NCI-H2171 (cell line): ENCODE measurements at places on chromosomes 5 and 9.
A peak's percentile ranks its signal among the peaks of the same experiment; 100 is the strongest.

DNA sequence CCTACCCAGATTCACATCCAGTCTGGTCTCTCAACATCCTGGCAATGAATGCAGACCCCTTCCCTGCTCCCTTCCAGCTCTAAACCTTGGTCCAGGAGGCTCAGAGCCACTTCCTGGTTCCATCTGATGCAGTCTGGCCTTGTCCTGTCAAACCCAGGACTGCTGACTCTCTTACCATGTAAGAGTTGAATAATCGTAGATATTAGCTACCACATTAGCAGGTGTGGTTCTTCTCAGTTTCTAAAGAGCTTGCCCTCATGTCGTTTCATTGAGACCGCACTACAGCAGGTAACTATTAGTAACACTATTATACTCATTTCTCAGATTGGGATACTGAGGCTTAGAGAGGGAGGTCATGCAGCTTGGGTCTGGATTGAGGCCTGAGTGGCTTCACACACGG is 133.3 kb downstream of the BOD1 start:
- DNase-seq: no peak

GRCh38 chr5:109656829-109657228 is 32.9 kb upstream of the MAN2A1 start:
- DNase-seq: no peak

DNA sequence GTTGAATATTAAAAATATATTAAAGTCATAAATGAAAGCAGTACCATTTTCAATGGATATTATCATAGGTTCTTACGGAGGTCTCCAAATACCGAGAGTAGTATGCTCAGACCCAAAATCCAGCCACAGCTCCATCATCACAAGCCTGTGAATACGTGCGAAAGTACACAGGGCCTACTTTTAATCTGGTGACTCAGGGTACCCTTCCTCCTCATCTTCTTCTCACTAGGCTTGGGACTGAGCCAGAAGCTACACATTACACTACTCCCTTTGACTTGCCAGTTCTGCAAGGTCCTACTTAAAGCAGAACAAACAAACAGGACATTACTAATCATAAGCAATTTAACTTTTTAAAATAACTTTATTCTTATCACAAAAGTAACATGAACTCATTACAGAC is 7.6 kb upstream of the RIC1 start:
- no peak for DNase-seq

GRCh38 chr5:14175381-14175780 is 32.2 kb downstream of the TRIO start:
- no peak for DNase-seq

- no peak for DNase-seq
Observed at GRCh38 chr5:122815218-122815767, 30.1 kb upstream of the SNX24 start.

DNA sequence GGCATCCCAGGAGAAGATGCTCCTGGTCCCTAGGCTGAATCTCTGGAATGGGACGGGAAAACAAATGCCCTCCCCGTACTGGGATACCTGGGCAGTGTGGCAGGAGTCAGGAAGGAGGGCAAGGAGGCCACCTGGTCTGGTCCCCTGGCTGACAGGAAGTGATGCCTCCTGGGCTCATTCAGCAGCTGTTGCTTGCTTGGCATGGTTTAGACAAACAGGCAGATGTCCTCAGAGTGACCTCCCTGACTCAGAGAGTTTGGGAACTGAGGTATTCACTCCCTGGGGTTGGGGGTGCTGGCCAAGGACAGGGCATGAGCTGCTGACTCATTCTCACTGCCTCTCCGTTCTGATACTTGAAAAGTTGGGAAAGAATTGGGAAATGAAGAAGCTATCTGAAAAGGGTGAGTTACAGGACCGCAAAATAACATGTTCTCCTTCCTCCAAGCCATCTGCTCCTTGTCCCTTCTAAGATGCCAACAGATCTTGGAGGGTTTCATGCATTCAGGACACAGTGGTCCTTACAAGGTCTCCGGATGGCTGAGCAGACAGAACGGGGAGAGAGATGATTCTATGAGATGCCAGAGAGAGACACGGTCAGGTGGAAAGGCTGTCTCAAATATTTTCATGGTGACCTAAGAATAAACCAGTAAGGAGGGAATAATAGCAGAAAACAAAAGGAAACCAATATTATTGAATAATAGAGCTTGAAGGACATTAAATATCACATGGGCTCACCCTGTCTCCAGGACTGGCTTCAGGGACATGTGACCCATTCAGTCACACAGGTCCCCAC is 534.5 kb downstream of the BNC2 start:
- DNase-seq: no peak

DNA sequence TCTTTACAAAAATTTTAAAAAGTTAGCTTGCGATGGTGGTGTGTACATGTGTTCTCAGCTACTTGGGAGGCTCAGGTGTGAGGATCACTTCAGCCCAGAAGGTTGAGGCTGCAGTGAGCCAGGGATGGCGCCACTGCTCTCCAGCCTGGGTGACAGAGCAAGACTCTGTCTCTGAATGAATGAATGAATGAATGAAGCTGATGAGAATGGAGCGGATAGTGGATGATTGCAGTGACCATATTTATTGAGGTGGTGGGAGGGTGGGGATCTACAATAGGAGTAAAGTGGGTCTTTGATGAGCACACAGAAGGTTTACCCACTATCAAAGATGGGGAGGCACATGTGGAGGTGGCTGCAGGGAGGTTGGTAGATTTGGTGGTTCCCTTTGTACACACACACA is 120.2 kb downstream of the AOPEP start:
- no peak for DNase-seq

GRCh38 chr5:35059251-35059650 is 11.5 kb upstream of the AGXT2 start:
- DNase-seq: no peak

DNA sequence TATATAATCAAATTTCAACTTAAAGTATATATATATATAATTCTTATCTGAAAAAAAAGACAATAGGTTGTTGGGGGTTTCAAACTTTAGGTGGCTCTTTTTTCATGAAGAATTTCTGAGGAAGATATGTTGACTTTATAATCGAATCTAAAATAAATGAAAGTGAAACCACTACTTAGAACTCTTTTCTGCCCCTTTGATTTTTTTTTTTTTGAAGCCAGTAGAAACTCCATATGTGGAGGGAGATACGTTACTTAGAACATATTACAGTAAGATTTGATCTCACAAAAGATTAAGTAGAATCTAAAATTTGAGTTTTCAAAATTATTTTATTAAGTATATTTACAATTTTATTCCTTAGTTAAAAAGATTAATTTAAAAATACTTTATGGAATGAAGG is 96.9 kb downstream of the ATG10 start:
- DNase-seq: no peak

DNA sequence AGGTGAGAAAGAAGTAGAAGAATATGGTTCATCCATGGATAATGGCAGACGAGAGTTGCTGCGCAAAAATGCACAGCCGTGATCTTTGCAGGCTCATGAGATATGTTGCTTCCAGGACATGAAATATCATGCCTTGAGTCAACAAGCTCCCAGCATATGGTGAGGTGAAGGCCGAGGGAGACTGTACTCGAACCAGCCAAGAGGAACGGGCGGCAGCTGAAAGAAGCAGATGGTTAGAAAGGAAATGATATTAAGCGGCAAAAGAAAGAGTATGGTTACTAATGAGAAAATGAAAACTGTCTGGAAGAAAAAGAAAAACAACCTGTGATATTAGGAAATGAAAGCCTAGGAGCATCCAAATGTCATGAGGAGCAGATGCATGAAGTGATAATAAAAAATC is 344.7 kb upstream of the DAP start:
- DNase-seq: peak; percentile 97

GRCh38 chr5:150410524-150411244 is 2.0 kb downstream of the CD74 start:
- no peak for DNase-seq

GRCh38 chr5:16763211-16763610 is 146.4 kb upstream of the RETREG1 start:
- no peak for DNase-seq

DNA sequence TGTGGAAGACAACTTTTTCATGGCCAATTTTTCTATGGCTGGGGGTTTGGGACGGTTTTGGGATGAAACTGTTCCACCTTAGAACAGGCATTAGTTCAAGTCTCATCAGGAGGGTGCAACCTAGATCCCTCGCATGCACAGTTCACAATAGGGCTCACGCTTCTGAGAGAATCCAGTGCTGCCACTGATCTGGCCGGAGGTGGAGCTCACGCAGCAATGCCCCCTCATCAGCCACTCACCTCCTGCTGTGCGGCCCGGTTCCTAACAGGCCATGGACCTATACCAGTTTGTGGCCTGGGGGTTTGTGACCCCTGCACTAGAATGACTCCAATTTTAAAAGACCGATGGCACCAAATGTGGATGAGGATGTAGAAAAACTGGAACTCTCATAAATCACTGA is 127.2 kb upstream of the IER5L start:
- DNase-seq: no peak

DNA sequence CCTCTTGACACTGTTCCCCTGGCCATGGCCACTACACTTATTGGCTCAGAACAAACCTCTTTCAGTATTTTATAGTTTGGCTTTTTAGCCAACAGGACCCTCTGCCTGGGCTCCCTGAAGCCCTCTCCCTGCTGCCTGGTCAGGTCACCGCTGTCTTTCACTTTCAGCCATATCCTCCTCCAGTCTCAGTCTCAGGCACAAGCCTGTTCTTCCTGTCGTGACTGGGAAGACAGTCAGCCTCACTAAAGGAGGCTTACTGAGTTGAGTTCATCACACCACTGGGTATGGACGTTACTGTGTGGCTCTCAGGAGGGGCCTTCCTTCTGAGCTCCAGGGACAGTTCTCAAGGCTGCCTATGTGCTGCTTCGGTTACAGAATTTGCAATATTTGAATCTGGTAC is 2.0 kb downstream of the QSOX2 start:
- no peak for DNase-seq

DNA sequence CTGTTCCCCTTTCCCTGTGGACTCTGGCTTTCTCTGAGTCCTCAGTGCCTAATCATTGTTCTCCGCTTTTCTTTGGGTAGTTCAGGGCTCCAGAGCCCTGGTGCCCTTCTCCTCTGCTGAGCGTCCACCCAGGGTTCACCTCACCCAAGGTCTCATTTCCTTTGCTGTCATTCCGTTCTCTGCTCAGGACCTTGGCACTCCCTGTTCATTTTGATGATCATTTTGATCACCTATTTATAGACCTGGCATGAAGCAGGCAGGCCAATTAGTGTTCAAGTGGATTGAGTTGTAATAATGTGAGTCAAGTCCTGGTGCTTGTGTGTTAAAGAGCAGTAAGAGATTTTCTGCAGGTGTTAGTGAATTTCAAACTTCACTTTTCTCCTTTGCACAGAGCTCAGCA is 3.6 kb downstream of the TRIO start:
- no peak for DNase-seq

- no peak for DNase-seq
Observed at GRCh38 chr5:175599210-175599609, 58.7 kb upstream of the HRH2 start.

DNA sequence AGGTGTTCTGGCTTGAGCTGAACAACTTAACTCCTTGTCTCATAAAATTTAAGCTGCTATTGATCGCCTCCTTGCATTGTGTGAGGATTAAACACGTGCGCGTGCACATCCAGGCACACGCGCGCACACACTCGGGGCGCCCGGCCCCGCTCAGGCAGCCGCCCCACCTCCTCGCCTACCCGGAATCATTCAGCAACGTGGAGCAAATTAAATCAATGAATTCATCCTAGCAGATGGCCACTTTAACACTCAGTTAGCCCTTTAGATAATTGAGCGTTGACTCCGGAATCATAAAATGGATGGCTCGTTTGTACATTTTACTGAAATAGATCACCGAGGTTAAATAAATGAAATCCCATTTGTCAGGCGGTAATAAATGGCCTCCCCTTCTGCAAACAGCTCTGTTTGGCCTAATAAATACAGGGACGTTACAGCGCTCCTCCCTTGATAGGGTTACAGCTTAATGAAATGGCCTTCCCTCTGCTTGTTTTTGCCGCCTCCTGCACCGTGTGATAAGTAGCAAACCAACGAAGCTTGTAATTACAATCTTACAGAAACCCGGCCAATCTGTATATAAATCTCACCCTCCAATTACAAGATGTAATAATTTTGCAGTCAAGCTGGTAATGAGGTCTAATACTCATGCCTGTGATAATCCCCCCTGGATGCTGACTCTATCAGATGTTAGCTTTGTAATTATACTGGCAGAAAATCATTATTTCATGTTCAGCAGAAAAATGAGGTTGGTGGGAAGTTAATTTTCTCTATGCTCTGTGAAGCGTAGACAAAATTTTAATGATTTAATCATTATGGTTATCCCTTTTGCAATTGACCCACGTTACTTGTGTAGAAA is 229.7 kb upstream of the IRX4 start:
- peak; percentile 59 for DNase-seq

- no peak for DNase-seq
Observed at GRCh38 chr5:150516011-150516410, 8.1 kb downstream of the NDST1 start.

- DNase-seq: no peak
Observed at GRCh38 chr9:13410566-13411031, 131.1 kb upstream of the MPDZ start.

DNA sequence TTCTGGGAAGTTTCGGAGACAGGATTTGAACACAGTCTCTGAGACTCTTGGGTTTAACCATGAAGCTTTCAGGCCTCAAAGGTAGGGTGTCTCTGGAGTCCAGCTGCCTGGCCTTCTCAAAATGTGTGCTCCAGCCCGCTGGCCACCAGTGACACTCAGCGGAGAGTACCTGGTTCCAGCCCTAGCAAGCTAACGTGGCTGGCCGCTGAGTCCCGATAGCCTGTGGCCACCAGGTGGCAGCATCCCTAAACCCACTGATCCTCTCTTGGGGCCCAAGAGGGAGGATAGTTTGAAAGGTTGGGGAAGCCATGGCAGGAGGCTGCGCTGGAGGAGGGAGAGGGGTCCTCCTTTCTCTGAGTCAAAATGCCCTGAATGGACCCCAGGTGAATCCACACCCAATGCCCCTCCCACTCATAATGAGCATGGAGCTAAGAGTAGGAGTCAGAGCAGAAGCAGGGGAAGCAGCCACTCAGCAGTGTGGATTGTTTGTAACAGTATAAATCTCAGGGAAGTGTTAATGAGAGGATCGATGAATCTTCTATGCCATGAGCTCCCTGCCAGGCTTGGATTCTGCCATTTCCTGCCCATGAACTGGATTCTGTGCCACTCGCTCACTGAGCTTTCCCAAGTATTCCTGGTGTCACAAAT is 5.4 kb upstream of the TIFAB start:
- DNase-seq: no peak

DNA sequence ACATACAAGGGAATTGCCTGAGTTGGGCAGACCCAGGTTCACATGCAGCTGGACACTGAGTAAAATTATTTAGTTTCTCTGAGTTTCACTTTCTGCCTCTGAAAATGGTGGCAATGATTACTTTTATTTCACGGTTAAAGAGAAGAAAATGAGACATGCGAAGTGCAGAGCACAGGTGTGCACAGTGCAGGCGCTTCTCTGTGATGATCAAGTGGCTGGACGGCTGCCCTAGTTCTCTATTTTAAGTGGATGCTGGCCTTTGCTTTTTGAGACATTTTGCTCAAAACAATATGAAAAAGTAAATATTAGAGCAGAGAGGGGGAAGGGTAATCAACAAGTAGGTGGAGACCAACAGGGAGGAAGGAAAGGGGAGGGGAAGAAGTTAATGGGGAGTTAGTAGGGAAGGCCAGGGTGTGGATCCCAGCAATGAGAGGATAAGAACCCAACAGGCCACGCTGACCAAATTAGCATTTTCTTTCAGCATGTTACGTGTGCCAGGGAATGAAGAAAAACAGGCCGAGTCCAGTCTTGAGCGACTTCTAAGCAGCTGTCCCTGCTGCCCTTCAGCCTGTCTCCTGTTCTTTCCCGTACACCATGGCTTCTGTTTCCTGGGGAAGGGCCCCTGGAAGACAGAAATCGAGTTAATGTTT is 16.1 kb downstream of the SNX18 start:
- DNase-seq: no peak

GRCh38 chr5:74288038-74288437 is 352.5 kb downstream of the ENC1 start:
- DNase-seq: no peak
